Uterus (tissue), 4 donors: ENCODE measurements at places on chromosomes 1 and 21. TPM values are rescaled to one million over a fixed set of nuclear protein-coding genes. Genes with fewer than 3 reads are reported as not detected.

MYOG gene
- total RNA-seq: not detected

DNA sequence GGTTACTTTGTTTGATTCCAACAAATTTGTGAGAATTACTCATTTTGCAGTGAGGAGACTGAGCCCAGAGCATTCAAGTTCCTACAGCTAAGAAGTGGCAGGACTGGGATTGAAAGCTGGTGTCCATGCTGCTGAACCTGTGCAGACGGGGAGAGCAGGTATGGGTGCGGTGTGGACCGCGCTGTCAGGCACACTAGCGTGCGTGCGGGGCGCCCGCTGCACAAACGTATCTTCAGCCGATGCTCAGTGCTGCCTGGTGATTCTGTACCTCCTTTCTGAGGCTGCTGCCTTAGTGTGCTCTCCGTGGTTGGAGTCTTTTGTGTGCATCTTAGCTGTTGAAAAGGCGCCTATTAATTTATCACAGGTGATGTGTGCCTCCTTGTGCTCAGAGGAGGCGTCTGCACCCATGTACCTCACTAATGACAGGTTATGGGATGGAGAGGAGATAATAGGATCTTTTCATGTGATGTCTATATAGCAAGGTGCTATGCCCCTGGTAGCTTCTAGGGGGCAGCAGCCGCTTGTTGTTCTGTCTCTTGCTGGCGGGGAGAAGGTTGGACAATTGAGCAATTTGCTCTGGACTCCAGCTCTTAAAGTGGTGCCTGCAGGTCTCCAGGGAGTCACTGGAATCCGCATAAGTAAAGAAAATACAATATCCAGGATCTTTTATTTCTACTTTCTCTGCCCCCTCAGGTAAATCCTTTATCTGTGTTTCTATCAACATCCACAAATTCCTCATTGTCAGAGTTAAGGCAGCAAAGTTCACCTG lies 32.5 kb downstream of the PEX14 start:
- H3K27ac ChIP-seq: no peak overlapping the region
- peak; percentile 37 for DNase-seq
- no peaks in the 10 kb centered on the region for H3K36me3 ChIP-seq
- no peaks in the 10 kb centered on the region for H3K27me3 ChIP-seq
- H3K4me1 ChIP-seq: no peaks in the 10 kb centered on the region

DNA sequence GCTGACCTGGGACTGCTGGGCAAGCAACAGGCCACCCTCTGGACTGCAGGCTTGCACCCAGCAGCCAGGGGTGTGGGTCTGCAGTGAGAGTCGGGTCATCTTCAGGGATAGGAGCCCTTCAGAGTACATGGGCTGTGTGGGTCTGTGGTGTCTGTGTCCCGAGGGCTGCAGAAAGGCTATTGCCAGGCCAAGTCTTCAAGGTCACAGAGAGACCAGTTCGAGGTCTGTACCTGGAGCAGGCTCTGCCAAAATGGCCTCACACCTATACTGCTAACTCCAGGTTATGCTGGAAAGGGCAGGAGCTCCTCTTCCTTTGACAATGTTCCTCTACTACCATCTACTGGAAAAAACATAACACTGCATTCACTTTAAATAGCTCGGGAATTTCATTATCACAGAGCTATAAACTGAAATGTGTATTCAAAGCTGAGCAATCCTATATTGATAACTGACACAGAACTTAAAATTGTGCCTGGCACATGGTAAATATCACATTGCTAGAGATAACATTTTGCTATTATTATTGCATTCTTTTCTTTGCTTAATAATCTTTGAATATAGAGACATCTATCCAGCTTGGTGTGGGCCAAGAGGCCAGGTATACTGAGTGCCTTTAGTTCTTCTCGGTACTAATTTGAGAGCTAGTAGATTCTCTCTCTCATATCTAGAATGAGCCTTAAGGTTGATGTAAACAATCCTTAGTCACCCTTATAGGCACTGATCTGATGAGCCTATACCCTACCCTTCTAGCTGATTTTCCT lies 6.9 kb upstream of the DNAH14 start:
- H3K4me3 ChIP-seq: no peak overlapping the region
- no peaks in the 10 kb centered on the region for H3K4me1 ChIP-seq
- H3K27me3 ChIP-seq: no peaks in the 10 kb centered on the region
- no peak overlapping the region for H3K27ac ChIP-seq

DNA sequence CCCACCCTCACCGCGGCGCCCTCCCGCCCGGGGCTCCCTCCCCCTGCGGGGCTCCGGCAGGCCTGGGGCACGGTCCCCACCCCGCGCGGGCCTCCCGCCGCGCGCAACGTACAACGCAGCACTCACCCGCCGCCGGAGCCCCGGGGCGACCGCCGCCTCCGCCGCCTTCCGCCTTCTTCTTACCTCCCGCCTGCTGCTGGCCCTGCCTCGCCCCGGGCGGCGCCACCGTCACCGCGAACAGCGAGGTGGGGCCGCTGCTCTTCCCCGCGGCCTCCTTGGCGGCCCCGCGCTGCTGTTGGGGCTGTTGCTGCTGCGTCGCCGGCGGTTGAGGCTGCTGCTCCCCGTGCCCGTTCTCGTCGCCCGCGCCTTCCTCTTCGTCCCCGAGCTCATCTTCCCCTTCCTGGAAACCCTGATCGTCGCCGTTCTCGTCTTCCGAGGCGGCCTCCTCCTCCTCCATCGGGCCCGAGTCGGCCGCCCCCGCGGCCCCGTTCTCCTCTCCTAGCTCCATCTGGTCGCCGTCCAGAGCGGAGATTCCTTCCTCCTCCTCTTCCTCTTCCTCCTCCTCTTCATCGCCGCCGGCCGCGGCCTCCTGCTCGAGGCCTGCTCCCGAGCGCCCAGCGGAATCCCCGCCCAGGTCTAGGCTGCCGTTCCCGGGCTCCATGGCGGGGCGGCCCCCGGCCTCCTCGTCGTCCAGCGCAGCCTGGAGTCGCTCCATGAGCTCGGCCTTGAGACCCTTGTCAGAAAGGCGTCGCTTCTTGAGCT lies 671 bp downstream of the HNRNPU start:
- H3K4me1 ChIP-seq: peaks cover 12% of the 10 kb centered on the region
- H3K27ac ChIP-seq: peak overlapping the region; percentile 99

- no peaks in the 10 kb centered on the region for H3K4me1 ChIP-seq
- DNase-seq: no peak
- H3K27ac ChIP-seq: no peak overlapping the region
Measured at GRCh38 chr1:97212671-97213070, 491.1 kb downstream of the PTBP2 start.
